ENCODE measurements at places on chromosomes 13 and 19.
A peak's percentile ranks its signal among the peaks of the same experiment; 100 is the strongest.

GRCh38 chr19:36838784-36839324 lies 667 bp upstream of the ZNF790 start:
- no peak for DNase-seq

- DNase-seq: no peak
Measured at GRCh38 chr13:97027162-97027554, 32.9 kb upstream of the OXGR1 start.

DNA sequence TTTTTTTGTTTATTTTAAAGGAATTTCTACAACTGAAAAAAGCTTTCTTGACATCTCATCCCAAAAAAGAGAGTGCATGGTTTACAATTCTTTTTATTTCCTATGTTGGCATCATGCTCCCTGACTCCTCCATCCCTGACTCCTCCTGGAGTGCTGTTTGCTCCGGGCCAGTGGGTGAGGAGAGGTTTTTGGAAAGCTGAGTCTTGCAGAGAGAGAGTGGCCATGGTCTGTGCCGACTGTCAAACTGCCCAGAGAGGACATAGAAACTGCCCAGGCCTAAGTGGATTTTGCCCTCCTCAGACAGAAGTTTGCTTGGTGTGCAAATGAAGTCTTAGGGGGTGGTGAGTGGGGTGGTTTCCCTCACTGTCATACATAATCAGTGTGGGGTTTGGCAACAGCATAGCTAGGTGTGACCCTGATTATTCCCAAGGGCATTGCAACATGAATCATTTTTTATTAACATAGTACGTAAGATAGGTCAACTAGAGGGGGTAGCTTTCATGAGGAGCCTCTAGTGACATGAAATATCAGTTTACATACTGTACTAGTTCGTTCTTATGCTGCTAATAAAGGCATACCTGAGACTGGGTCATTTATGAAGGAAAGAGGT lies 179.8 kb upstream of the UBL3 start:
- no peak for DNase-seq

- DNase-seq: peak; percentile 56
Measured at GRCh38 chr13:45807520-45808099, 43.9 kb downstream of the SIAH3 start.

DNA sequence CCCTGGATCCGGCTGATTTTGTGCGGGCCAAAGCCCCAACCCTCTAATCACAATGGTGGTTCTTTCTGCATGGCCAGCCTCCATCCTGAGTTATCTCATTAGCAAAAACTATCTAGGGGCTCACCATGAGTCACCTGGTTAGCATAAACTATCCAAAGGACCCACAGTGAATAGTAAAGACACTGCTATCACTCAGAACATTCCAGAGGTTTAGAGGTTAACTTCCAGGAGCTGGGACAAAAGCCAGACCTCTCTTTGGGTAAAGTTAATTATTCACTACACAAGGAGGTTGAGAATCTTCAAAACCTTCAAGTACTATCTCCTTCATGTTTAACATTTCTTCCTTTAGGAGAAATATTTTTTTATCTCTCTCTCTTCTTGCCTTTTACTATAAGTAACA lies 18.8 kb upstream of the PPP5C start:
- no peak for DNase-seq

- no peak for DNase-seq
Measured at GRCh38 chr13:42498521-42498920, 75.4 kb upstream of the TNFSF11 start.

DNA sequence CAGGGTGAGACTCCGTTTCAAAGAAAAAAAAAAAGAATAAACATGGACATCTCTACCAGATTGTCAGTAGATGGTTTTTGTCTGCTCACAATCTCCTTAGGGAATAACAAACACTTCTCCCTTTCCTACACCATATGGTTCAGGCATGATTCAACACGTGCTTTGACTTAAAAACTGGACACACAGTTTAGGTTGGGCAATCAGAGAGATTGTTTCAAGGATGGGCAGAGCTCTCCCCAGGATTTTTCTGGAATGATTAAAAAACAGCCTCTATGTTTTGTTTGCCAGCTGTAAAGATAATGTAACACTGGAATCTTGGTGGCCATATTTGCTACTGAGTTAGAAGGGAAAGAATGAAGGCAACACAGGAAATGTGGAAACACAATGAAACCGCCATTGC lies 150.1 kb upstream of the TSC22D1 start:
- DNase-seq: no peak

DNA sequence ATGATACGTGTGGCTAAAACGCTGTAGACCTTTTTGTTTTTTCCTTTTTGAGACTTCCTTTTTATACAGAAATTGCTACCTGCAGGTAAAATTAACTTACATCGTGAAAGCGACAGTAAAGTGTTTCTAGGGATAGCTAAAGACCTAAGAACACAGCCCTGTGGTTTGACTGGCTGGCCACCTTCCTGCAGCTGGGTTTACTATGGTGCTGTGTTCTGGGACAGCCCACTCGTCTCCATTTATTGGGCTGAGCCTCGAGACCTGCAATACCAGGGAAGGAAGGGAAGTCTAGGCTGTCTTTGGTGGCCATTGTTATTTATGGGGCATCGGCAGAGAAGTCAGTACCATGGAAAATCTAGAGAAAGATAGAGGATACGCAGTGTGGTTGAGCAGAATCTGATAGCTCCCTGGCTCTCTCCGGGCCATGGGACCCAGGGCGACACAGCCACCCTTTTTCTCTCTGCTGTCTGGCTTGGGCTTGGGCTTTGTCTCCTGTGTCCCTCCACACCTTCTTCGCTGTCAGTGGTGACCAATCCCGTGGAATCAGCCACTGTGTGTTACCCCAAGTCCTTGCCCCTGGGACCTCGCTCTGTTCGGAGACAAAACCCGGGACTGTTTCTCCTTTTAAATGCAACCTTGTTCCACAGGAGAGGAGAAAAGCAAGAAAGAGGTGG lies 30.9 kb downstream of the ACTN4 start:
- DNase-seq: no peak

DNA sequence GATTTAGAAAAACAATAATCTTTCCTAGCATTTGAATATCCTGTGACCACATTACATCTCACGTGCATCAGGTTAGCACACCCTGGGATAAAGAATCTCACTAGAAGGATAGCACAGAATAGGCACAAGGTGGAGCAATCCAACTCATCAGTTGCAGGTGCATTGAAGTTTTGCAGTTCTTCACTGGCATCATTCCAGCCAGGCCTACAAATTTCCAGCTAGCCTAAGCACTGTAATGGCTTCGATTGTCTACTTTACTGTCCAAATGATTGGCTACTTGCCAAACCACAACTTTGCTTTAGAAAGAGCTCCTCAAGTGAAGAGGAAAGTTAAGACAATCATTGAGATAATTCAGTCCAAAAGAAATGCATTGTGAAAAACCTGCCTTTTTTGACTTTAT lies 89.5 kb downstream of the SPRY2 start:
- DNase-seq: peak; percentile 22

GRCh38 chr19:33499248-33499647 lies 22.3 kb downstream of the PEPD start:
- DNase-seq: no peak

DNA sequence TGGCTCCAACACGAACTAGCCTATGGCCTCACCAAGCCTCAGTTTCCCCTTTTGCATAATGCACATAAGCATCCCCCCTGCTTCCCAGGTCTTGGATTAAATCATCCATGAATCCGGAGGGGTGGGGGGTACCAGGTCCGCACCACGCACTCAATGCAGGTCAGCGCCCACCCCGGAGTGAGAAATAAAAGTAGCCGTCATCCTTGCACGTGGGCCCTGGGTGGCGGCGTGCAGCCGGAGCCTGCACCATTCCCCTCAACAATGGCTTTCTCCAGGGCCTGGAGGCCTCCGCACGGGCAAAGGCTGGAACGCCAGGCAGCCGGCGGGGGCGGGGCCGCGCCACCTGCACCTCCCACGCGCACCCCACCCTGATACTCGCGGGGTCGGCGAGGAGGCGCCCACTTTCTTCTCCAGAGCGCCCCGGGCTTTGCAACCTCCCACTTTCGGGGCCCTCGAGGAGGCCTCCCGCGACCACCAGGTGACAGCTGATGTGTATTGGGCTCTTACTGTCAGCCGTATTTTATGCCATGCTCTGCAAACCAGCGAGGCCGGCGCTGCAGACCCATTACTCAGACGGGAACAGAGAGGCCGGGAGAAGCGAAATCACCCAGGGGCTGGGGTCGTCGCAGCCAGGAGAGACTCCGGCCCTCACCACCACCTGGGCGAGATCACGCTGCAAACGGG lies 767 bp upstream of the GADD45B start:
- peak; percentile 77 for DNase-seq

GRCh38 chr13:98813993-98814392 lies 61.5 kb upstream of the SLC15A1 start:
- peak; percentile 65 for DNase-seq

DNA sequence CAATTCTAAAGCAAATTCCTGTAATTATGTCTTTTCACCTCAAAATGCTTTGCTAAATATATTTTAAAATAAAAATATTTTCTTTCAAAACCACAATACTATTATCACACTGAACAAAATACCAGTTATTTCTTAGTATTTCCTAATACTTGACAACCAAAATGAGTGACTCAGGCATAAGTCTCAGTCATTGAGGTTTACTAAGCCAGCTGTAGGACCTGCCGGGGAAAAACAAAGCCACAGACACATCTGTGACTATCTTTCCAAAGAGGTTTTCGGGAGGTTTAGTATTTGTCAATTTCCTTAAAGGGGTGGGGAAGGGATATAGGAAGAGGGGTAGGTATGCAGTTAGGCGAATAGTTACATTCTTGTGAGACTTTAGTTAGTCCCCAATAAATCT lies 3.2 kb upstream of the ZNF235 start:
- no peak for DNase-seq

DNA sequence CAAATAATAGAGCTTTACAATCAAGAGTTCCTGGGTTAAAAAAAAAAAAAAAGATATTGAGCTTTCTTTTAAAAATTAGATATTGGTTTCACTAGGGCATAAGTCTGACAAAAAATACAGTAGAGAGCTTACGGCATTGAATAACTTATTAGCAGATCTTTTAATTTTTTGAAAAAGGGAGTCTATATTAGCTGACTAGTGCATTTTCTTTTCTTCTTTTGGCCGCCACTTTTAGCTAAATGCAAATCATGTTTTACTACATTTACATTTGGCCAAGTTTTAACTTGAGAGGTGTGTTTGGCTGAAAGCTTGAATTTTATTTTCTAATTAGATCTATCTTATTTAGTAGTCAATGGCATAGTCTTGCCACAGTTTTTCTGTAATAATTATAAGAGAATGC lies 43.4 kb downstream of the SPRY2 start:
- no peak for DNase-seq

- no peak for DNase-seq
Measured at GRCh38 chr19:19480688-19481087, 34.7 kb downstream of the TSSK6 start.

GRCh38 chr19:927780-928401 lies 2.1 kb downstream of the ARID3A start:
- peak; percentile 77 for DNase-seq

GRCh38 chr19:10471909-10472308 lies 31.2 kb downstream of the KEAP1 start:
- peak; percentile 58 for DNase-seq

DNA sequence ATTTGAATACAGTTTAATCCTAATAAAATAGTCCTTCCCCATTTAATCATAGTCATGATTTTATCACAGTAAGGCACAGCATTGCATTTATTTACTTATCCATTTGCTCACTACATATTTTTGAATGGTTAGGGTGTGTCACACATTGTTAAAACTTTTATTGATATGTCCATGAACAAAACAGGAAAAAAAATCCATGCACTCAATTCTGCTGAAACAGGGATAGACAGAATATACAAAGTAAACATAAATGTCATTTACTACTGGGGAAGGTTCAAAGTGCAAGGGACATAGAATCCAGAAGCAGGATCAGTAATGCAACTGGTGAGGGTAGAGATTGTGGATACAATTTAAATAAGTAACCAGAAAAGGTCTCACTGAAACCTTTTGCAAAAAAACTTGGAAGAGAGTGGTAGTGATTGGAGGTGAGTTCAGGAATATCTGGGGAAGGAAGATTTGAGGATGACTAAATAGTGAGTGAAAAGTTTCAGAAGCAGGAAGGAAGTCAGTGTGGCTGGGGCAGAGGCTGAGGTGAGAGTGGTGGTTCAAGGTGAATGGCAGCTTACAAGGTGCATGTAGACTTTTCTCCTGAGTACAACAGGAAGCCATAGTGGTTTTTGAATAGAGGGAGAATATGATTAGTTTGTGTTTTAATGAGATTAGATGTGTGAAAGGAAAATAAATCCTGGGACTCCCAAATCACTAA lies 387.2 kb upstream of the ATXN8OS start:
- DNase-seq: peak; percentile 30

DNA sequence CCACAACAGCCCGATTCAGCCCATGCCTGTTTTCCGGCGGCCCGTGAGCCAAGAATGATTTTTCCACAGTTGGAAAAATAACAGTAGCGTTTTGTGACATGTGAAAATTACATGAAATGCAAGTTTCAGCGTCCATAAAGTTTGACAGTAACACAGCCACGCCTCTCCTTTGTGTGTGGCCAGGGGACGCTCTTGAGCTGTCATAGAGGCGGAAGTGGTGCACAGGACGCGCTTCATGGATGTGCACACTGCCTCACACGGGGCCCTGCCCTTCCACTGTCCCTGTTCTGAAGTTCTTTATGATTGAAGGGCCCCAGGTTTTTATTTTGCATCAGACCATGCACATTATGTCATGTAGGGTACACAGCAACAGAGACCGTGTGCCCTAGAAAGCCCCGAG lies 12.4 kb upstream of the ELAVL1 start:
- DNase-seq: no peak

- DNase-seq: peak; percentile 85
Measured at GRCh38 chr19:4914736-4915501, 5.6 kb downstream of the UHRF1 start.

- no peak for DNase-seq
Measured at GRCh38 chr13:44278166-44278565, 95.5 kb upstream of the SERP2 start.

DNA sequence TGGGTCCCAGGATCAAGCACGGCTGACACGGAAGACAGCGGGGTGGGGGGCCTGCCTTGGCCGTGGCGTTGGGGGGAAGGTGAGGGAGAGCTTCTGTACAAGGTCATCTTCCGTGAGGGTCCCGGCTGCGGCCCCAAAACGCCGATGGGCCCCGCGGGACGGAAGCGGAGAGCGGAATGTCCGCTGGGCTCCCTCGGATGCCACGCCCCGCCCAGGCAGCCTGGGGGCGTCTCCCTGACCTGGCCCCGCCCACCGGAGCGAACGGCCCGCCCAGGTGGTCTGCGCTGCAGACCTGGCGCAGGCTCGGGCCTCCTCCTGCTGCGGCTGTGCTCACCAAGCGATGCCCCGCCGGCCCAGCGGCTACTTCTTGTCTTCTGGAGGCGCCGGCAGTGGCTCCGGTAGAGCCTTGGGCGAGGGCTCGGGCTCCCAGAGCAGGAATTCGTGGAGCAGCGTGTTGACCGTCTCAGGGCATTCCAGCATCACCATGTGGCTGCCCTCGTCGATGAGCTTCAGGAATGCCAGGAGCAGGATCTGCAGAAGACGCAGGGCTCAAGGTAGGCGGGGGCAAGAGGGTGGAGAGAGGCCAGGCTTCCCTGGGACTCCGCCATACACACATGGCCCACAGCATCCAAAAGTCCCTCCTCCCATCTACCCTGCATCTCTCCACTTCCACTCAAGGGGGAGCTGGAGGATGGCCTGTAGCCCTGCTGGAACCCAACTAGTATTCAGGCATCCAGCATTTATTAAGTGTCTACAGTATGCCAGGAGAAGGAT lies 10.7 kb downstream of the ABHD8 start:
- DNase-seq: peak; percentile 89
